CD14-positive monocyte (primary cell): ENCODE measurements at places on chromosomes 3 and 15.
A peak's percentile ranks its signal among the peaks of the same experiment; 100 is the strongest.

- H3K4me3 ChIP-seq, result no peak overlapping the region
- DNase-seq, result no peak
- no peaks in the 10 kb centered on the region for H3K36me3 ChIP-seq
- no peak overlapping the region for H3K27ac ChIP-seq
- H3K4me1 ChIP-seq, result no peaks in the 10 kb centered on the region
Observed at GRCh38 chr3:121574449-121574848, 6.7 kb downstream of the ARGFX start.

- DNase-seq, result no peak
- H3K36me3 ChIP-seq, result no peaks in the 10 kb centered on the region
- peaks cover 3% of the 10 kb centered on the region for H3K27me3 ChIP-seq
Observed at GRCh38 chr3:128556384-128556783, 63.4 kb upstream of the GATA2 start.

GRCh38 chr15:45719490-45719889, 84.7 kb downstream of the SQOR start:
- H3K36me3 ChIP-seq, result no peaks in the 10 kb centered on the region
- H3K4me3 ChIP-seq, result no peak overlapping the region
- no peaks in the 10 kb centered on the region for H3K4me1 ChIP-seq
- no peak for DNase-seq
- H3K27me3 ChIP-seq, result peaks cover 9% of the 10 kb centered on the region
- no peak overlapping the region for H3K27ac ChIP-seq

DNA sequence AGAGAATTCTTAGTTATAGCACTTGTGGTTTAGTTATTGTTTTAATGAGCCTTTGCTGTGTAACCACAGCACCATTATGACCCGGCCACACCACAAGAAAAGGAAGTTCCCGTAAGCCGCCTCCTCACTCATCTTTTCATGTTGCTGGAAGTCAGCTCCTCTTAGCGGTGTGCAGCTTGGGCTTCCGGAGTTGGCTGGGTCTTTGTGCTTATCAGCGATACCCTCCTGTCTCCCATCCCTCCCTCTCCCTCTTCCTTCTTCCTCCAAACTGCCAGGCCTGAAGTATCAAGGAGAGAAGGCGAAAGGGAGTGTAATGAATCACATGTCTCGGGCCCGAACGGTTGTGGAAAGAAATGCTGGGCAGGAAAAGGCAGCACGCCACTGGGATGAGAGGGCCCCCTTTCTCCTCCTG, 353.5 kb downstream of the MCTP2 start:
- no peaks in the 10 kb centered on the region for H3K4me1 ChIP-seq
- no peak overlapping the region for H3K27ac ChIP-seq
- DNase-seq, result no peak
- H3K4me3 ChIP-seq, result no peak overlapping the region
- H3K27me3 ChIP-seq, result peaks cover 87% of the 10 kb centered on the region

DNA sequence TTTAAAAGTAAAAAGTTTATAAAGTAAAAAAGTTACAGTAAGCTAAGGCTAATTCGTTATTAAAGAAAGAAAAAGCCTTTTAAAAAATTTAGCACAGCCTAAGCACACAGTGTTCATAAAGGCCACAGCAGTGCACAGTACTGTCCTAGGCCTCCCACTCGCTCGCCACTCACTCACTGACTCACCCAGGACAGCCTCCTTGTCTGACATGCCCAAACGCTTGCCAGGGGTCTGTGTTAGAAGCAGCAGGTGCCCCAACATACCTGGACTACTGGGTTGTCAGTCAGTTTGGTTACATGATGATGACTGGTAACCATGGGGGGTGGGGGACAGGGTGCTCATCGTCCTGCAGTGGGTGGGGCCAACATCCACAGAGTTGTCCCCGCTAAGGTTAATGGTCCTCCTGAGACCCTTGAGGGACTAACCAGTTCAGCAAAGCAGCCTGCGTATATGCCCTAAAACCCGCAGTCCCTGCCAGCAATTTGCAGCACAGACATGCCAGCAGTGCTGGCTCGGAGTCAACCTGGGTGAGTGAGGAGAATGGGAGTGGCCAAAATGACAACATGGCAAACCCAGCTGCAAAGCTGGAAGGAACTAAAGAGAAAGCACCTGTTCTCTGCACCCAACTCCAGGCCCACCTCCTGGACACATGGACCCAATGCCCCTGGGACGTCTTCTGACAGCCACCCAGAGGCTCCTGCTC, 49.2 kb downstream of the CYFIP1 start:
- no peaks in the 10 kb centered on the region for H3K4me1 ChIP-seq
- H3K27ac ChIP-seq, result no peak overlapping the region
- no peak for DNase-seq
- H3K4me3 ChIP-seq, result no peak overlapping the region

- H3K4me3 ChIP-seq, result no peak overlapping the region
- DNase-seq, result no peak
- H3K4me1 ChIP-seq, result no peaks in the 10 kb centered on the region
- H3K36me3 ChIP-seq, result peaks cover 7% of the 10 kb centered on the region
Observed at GRCh38 chr3:11522398-11522715, 121.4 kb downstream of the VGLL4 start.

GRCh38 chr3:6799264-6799915, 61.5 kb upstream of the GRM7 start:
- DNase-seq, result peak; percentile 6
- H3K27me3 ChIP-seq, result no peaks in the 10 kb centered on the region
- H3K27ac ChIP-seq, result no peak overlapping the region
- H3K4me1 ChIP-seq, result no peaks in the 10 kb centered on the region

GRCh38 chr3:150309557-150309956, 98.5 kb upstream of the TSC22D2 start:
- H3K27ac ChIP-seq, result no peak overlapping the region
- no peaks in the 10 kb centered on the region for H3K27me3 ChIP-seq
- H3K4me3 ChIP-seq, result no peak overlapping the region
- DNase-seq, result no peak
- H3K36me3 ChIP-seq, result no peaks in the 10 kb centered on the region
